ENCODE measurements at places on chromosomes 7 and 10.

- no peak for DNase-seq
Observed at GRCh38 chr10:74328388-74328787, 177.4 kb downstream of the ADK start.

DNA sequence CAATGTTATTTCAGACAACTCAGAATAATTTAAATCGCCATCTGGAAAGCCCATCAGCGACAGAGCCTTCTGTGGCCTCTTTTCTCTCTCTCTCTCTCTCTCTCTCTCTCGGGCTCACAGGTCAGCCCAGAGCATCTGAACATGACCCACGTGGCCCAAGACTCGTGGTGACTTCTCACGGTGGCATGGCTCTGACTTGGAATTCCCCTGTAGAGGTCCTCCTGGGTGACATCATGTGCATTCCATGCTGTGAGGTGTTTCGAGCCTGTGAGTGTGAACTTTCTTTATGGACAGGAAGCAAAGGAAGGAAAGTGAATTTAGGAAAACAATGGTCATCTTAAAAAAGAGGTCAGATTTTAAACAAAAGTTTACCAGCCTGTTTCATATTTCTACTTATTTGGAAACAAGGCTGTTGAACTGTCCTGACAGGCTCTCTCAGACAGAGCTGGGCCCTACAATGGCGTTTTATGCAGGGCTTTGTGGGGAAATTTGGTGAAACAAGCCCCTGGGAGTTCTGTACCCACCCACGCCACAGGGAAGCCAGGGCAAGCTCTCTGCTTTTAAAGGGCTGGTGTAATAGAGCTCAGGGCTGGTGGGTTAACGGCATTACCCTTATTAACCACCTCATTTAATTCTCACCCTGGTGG, 359.7 kb upstream of the ZNF32 start:
- DNase-seq, result no peak

DNA sequence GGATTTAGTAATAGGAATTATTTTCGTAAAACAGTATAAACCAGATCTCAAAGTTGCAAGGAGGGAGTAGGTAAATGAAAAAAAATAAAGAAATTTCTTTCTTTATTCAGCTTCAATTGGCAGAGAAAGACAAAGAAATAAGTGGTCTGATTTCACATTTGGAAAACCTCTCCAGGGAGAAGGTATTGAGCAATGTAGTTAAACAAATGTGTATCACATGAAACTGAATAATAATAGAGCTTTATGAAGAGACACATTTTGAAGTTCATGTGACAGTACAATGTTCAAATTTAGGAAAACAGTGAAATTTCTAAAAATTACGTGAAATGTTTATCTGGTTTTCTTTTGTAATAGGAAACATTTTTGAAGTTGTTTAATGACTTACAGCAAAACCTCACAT, 63.0 kb downstream of the TAX1BP1 start:
- no peak for DNase-seq

DNA sequence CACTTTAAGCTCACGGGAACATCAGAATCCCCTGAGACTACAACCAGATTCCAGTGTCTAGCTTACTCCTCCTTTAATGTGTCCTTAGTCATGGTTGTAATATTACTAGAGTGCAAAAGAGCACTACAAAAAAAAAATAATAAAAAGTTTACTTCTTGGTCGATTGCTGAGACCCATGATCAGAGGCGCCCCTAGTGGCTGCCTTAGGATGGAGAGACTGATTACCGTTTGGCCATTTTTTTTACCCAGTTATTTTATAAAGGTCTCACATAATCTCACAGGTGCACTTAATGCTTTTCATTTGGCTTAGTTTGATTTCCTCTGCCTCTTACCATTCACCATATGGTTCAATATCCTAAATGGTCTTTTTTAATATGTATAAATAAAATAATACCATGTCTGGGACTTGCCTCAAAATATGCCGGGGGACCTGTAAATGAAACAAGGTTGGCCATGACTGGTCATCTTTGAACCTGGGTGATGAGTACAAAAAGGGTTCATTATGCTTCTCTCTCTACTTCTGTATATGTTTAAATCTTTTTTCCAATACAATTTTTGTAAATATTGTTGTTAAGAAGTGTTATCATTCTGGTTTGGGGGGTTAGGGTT, 331.5 kb upstream of the NFE2L3 start:
- DNase-seq, result no peak

DNA sequence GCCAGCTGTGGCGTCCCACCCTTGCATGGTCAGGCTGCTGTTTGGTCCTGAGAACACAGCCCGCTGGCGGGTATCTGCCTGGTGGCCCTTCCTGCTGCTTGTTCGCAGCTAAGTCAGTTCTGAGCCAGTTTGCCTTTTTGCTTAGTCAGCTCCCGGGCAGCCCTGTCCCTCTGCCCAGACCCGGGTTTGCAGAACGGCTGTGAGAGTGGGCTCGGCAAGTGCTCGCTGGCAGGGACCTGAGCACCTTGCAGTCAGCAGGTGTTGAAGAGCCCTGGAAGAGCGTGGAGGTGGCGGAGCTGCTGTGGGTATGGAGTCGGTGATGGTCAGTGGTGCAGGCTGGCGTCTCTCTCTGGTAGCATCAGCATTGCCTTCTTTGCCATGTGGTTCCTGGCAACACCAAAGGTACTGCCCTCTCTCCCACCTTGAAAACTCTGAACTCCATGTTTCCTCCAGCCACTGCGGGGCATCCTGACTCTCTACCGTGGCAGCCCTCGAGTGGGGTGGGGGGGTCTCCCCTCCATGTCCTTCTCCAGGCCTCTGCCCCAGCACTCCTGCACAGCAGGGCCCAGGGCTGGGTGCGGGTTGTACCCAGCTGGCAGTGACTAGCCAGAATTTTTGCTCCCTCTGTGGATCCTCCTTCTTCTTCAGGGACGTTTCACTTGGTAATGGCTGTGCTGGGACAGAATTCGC, 4.6 kb downstream of the INPP5A start:
- no peak for DNase-seq

DNA sequence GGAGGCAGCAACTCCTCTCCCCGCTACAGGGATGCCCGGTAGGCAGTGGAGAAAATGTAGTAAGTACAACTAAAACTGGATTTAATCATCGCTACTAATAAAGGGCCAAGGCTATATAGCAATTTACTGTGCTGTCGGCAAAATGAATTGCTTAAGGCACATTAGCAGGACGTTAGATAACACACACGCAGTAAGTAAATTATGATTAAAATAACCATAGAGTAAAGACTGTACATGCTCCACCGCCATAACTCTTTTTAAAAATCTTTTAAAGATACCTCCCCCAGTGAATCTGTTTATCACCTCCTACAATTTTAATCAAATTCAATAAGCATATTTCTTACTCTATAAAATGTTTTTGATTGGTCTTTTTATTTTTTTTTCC, 371.4 kb upstream of the MGMT start:
- DNase-seq, result no peak

- DNase-seq, result no peak
Observed at GRCh38 chr10:94042834-94043175, 49.1 kb downstream of the PLCE1 start.

DNA sequence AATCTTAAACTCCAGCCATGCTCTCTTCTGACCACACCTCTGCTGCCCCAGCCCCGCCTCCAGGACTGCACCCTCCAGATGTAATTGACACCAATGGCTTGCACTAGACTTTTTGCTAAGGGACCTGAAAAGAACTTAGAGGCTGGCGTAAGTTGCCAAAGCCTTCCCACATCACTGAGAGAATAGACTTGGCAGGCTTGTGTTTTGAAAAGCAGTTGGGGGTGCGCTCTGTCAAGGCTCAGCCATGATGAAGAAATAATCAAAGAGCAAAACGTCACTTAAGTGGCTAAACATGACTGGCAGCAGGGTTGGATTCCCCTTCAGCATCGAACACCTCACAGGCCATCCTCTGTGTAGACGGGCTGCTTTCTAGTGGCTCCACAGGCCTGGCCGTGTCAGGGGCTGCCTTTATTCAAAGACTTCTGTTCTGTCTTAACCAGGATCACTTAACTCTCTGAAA, 195.2 kb upstream of the C7orf33 start:
- no peak for DNase-seq

- no peak for DNase-seq
Observed at GRCh38 chr10:129962872-129963640, 1.0 kb downstream of the EBF3 start.

GRCh38 chr7:144821067-144821466, 14.8 kb downstream of the TPK1 start:
- no peak for DNase-seq

DNA sequence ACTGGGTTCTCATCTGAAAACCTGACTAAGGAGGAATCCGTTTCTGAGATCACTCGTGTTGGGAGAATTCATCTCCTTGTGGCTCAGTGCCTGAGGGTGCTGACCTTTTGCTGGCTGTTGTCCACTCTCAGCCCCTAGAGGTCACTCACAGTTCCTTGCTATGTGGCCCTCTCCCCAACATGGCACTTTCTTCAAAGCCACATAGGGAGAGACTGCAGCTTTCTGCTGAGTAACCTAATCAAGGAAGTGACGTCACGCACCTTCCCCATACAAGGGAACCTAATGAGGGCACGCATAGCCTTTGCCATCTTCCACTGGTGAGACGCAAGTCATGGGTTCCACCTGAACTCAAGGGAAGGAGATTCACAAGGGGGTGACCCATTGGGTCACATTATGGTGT, 23.2 kb downstream of the STEAP1B start:
- no peak for DNase-seq

DNA sequence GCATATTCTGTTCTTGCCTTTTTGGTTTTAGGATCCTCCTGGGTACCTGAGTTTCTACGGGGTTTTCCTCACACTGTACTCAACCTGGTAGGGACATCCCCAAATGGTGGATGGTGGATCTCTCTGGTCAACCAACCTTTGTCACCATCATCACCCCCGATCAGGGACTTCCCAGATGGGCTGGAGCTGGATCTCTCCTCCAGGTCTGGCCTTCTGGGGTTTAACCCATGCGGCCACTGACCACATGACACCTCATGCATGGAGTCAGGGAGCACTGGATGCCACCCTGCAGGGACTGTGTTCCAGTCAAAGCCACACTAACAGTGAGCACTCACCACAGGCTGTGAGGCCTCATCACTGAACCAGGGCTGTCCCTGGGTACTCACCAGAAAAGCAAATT, 80.0 kb downstream of the CELF2 start:
- no peak for DNase-seq

- DNase-seq, result no peak
Observed at GRCh38 chr10:436013-436697, 253.3 kb downstream of the DIP2C start.

GRCh38 chr7:151125470-151125845, 39.2 kb downstream of the AGAP3 start:
- DNase-seq, result no peak

- DNase-seq, result no peak
Observed at GRCh38 chr7:837001-837400, 4.7 kb downstream of the SUN1 start.

DNA sequence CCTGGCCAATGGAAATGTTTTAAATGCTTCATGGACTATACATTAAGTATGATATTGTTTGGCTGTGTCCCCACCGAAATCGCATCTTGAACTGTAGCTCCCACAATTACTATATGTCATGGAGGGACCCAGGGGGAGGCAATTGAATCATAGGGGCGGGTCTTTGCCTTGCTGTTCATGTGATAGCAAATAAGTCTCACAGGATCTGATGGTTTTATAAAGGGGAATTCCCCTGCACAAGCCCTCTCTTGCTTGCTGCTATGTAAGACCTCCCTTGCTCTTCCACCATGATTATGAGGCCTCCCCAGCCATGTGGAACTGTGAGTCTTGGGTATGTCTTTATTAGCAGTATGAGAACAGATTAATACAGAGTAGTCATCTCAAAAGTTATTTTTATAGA, 32.4 kb upstream of the GRB10 start:
- no peak for DNase-seq

- DNase-seq, result no peak
Observed at GRCh38 chr7:157080111-157080730, 58.5 kb upstream of the UBE3C start.

GRCh38 chr10:104333032-104333727, 5.1 kb downstream of the ITPRIP start:
- DNase-seq, result no peak

- no peak for DNase-seq
Observed at GRCh38 chr10:4931587-4931986, 31.6 kb upstream of the AKR1C1 start.

DNA sequence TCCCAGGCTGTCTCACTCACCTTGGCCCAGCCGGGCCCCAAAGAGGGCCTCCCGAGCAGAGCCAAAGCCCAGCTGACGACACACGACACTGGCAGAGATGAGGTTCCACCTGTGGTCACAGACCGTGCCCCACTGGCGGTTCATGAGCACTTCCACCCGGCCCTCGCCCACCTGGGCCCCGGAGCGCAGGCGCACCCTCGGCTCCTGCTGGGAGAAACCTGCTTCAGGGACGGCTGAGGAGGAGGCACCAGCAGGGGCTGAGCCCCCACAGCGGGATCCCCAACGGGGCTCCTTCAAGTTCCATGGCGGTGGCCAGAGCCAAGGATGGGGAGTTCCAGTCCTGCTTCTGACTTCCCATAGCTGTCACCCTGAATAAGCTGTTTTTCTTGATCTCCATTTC, 10.0 kb downstream of the LOXL4 start:
- DNase-seq, result no peak

GRCh38 chr10:7889947-7890542, 71.7 kb downstream of the TAF3 start:
- DNase-seq, result no peak

DNA sequence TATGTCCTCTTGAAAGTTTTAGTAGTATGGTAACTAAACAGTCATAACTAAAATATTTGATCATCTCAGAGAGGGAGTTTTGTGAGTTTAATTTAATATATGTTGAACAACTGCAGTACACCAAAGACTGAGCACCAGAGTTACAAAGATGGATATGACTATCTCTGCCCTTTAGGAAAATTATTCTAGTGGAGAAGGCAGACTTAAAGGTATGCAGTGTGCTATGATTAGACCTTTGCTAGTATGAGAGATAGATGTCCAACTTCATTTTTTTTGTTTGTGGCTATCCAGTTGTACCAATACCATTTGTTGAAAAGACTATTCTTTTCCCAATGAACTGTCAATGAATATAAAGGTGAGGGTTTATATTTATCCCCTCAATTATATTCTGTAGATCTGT, 33.4 kb downstream of the AKAP9 start:
- no peak for DNase-seq

DNA sequence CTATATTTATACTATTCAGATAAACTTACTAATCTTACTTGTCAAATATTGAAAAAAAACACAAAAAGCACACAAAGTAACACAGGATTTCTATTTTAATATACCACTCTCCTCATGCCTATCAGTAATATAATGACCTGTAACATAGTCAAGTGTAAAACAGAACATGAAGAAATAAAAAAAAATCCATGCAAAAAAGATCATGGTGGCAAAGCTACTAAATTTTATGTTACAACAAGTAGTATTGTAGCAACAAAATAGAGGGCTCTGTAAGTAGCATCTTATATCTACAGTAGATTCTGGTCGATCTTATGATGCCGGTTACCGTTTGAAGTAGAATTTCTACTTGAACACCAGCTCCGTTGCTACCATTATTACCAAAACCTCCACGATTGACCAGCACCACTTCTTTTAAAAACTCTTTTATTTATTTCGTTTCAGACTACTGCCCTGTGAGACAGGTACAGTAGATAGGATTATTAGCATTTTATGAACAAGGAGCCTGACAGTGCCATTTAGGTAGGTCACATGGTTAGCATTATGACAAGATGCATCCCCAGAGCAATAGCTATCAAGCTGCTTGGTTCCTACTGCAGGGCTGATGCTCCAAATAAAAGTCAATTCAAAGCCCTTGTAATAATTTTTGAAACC, 2.1 kb downstream of the CPED1 start:
- DNase-seq, result no peak

Measured in GM12891 (cell line).